ENCODE measurements at places on chromosomes 1 and 21.

DNA sequence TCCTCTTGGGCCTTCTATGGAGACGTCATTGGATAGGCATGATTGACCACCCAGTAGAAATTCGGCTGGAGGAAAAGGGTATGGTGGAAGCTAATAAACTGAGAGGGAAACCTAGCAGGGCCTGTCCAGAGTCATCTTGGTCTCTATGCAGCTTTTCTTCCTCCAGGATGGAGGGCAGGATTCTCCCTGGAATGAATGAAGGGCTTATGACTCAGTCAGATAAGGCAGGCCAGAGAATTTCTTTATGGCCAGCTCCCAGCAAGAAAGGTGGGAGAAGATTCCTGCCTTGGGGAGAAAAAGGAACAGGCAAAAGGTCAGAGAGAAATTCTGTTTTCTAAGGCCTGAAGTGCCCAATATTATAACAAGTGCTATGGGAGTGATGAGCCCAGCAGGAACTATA, 17.1 kb downstream of the FBLIM1 start:
- DNase-seq, result no peak

GRCh38 chr1:227884370-227885134, 63.2 kb downstream of the WNT9A start:
- DNase-seq, result peak; percentile 7

DNA sequence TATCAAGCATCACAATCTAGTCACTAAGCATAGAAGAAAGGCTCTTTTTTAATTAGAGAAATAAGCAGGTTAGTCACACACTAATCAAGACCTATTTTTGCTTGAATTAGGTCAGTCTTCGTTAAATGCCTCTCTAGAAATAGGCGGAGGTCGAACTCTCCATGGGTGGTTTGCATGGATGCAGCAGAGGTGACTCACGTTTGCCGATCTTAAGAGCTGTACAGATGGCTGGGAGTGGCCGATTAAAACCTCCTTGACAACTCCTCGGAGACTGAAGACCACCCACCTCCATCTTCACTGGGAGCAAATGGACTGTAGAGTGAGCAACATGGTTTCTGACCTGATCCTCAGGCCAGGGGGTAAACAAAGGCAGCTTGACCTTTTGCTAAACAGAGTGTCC, 249.3 kb downstream of the ZNF648 start:
- no peak for DNase-seq

DNA sequence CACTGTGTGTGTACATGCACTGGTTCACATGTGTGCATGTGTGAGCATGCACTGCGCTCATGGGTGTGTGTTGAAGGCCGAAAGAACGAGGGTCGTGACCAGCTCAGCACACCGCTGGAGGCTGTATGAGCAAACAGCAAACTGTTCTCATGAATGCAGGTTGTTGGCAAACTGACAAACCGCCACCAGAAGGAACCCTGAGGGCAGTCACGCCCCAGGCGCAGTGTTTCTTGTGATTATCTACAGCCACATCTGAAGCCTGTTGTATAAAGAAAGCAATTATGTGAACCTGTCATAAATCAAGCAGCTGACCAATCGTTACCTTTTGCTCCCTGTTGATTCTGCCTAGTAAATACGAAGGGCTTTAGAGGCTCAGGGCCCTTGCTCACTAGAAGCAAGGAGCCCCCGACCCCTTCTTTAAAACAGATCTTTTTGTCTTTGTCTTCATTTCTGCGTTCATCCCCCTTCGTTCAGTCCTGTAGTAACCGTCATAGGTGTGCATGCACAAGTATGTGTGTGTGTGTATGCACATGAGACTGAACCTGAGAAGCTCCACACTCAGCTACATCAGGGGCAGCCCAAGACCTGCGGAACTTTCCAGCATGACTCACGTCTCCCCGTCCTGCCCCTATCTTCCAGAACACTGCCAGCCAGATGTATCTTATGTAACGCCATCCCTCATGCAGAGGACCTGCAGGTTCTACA, 16.8 kb upstream of the RIPK4 start:
- no peak for DNase-seq

DNA sequence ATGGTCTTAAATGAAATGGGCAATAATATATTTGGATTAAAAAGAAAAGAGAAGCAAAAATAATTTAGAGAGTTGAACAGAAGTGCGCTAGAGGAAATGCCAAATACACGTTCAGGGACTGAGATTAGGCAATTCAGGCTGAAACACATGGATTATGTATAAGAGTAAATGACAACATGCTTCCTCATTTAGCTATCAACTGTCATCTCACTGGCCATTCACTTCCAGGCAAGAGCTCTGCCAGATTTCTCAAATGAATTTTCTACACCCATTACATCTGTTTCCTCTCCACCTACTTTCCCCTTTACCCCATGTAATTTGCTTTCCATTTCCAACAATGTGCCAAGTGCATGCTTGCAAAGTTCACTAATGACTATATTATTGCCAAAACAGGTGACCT, 582.4 kb downstream of the LTN1 start:
- DNase-seq, result no peak

GRCh38 chr21:24681456-24681855, 925.8 kb downstream of the MRPL39 start:
- DNase-seq, result no peak

DNA sequence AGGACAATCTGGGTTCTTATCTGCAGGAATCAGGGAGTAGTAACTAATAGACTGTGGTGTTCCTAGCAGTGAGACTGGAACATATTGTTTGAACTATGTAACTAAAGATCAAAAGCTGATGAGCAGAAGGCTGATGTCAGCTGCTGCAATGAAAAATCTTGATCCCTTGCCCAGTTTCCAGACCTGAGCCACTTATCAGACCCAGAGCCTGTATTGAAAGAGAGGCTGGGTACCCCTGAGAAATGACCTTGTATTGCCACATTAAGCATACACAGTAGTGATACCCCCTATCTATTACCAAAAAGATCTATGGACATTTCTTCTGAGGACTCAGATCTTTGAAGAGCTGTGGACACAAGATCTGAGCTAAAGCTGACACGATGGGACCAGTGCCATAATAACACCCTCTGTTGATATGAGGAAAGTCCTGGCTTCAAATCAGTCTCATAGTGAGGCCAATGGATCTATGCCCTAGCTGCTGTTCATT, 178.0 kb upstream of the GALNT2 start:
- DNase-seq, result peak; percentile 37

- no peak for DNase-seq
Observed at GRCh38 chr1:44820328-44821239, 12.3 kb downstream of the BTBD19 start.

- no peak for DNase-seq
Observed at GRCh38 chr1:225965231-225965630, 24.2 kb upstream of the LEFTY2 start.

GRCh38 chr1:40795811-40796586, 12.4 kb downstream of the KCNQ4 start:
- no peak for DNase-seq

- peak; percentile 40 for DNase-seq
Observed at GRCh38 chr1:228937851-228938536, 202.7 kb downstream of the RHOU start.

- peak; percentile 26 for DNase-seq
Observed at GRCh38 chr1:68346188-68346808, 103.5 kb downstream of the RPE65 start.

- DNase-seq, result no peak
Observed at GRCh38 chr1:49971088-49971487, 52.7 kb downstream of the AGBL4 start.

- DNase-seq, result no peak
Observed at GRCh38 chr1:209483691-209484090, 99.8 kb upstream of the CAMK1G start.

- no peak for DNase-seq
Observed at GRCh38 chr1:87506147-87506546, 177.5 kb downstream of the LMO4 start.

DNA sequence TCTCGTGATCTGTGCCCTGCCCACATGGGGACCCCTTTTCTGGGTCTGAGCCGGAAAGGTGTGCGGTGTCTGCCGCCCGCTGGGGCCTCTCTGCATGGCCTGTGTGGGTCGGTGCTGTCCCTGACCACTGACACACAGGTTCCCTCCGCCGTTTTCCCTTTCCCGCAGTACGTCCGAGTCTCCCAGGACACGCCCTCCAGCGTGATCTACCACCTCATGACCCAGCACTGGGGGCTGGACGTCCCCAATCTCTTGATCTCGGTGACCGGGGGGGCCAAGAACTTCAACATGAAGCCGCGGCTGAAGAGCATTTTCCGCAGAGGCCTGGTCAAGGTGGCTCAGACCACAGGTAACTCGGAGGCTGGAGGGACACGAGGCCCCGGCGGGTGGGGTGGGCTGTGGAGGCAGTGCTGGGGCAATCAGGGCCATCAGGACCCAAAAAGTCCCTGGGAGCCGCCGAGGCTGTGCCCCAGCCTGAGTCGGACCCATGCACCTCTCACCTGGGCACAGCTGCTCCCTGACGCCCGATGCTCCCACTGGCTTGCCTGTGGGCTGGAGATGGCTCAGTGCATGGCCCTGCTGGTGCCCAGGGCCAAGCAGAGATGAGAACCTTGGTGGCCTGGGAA, 13.3 kb downstream of the TRPM2 start:
- no peak for DNase-seq

- DNase-seq, result no peak
Observed at GRCh38 chr1:15709226-15709625, 25.1 kb downstream of the PLEKHM2 start.

DNA sequence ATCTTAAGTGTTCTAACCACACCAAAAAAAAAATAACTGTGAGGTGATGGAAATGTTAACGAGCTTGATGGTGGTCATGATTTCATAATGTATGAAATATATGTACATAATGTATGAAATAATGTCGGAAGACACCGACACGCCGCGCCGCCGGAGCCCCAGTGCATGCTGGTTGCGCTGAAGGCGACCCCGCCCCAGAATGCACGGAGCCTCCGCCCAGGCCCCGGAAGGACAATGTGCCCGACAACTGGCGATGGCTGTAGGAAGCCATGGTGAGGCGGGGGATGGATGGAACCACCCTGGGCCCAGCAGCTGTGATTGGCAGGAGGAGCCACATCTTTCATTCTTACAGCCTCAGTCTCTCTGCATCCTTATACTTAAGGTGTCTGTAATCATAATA, 7.4 kb downstream of the OR2T10 start:
- DNase-seq, result no peak

All from muscle of back (tissue), 13 donors.